ENCODE measurements at places on chromosomes 2 and 18. TPM values are rescaled to one million over a fixed set of nuclear protein-coding genes. Genes with fewer than 3 reads are reported as not detected.

HES6 gene
- total RNA-seq, result 1.9 TPM

CAPN14 gene
- 0.30 TPM for total RNA-seq

DNA sequence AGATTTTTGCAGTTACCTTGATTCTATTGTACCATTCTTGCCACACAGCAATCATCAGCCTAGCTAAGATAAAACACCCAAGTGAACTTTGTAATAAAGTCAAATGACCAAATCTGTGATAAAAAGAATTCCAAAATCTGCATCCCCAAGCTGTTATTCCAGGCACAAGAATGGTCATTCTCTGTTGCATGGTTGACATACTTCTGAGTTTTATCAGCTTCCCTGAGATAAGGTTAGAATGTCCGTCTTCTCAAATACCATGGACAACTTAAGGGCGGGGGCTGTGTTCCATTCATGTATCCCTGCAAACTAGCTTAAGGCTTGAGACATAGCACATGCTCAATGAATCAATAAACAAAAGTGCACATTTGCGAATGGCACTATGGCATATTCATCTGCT is 8.1 kb upstream of the BMP10 start:
- no peak for DNase-seq
- no peaks in the 10 kb centered on the region for H3K4me1 ChIP-seq
- H3K4me3 ChIP-seq, result no peak overlapping the region
- no peaks in the 10 kb centered on the region for H3K36me3 ChIP-seq

KCNG2 gene
- not detected for total RNA-seq

ARL6IP6 gene
- 6.7 TPM for total RNA-seq

HIBCH gene
- 7.1 TPM for total RNA-seq

KYNU gene
- 0.50 TPM for total RNA-seq
